ENCODE measurements at places on chromosomes 5 and 9. TPM values are rescaled to one million over a fixed set of nuclear protein-coding genes. Genes with fewer than 3 reads are reported as not detected.

The DBH gene
- not detected for total RNA-seq

The WNT8A gene
- not detected for total RNA-seq

The EIF4E1B gene
- total RNA-seq, result not detected

The FBLL1 gene
- total RNA-seq, result 3.9 TPM

All from fibroblast of lung (primary cell).